Nucleus accumbens (tissue), 56 donors: ENCODE measurements at places on chromosomes 12 and 14.

DNA sequence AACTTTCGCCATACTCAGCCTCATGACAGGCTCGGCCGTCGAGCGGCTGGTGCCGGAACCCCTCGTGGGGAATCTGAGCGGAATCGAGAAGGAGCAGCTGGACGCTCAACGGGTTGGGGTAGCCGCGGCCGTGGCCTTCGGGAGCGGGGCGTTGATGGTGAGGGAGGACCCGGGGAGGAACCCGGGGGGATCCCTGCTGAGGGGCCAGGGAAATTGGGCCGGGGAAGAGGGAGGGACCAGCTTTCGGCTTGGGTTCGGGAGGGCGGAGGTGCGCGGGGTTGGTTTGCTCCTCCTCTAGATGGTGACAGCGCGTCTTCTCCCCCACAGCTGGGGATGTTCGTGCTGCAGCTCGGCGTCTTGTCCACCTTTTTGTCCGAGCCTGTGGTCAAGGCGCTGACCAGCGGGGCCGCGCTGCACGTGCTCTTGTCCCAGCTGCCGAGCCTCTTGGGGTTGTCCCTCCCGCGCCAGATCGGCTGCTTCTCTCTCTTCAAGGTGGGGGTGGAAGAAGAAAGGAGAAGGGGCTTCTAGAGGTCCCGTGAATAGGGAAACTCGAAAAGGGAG lies 9.8 kb downstream of the ARHGEF25 start:
- no peak for DNase-seq

- no peak for DNase-seq
Measured at GRCh38 chr12:28424965-28425364, 234.7 kb downstream of the CCDC91 start.

DNA sequence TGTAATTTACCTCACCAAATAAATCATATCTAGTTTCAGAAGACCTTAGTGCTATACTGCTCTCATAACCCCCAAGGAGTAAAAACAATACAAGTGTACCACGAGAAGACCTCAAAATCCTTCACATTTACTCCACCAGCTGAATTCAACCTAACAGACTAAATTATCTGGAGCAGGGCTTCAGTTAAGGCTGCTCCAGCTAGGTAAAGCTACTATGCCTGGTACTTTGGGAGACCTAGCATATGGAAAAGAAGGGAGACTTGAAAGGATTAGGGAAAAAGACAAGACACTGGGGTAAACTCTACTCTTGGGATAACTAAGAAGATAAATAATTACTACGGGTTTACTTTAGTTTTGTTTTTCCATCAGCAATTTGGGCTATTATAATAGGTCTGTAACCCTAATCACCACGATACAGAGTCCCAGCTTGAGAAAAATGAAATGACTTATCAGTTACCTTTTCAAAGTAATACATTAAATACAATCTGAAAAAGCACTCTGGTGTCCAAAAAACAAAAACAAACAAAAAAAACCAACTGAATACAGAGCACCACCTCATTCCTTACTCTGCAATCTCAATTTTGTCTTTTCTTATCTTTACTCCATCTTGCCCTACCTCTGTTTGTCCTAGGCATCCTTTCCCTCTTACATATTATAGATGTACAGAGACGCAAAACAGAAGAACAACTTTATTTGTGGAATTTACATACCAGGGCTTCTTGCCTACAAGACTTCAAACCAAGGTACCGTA lies 2.1 kb downstream of the EML5 start:
- no peak for DNase-seq

DNA sequence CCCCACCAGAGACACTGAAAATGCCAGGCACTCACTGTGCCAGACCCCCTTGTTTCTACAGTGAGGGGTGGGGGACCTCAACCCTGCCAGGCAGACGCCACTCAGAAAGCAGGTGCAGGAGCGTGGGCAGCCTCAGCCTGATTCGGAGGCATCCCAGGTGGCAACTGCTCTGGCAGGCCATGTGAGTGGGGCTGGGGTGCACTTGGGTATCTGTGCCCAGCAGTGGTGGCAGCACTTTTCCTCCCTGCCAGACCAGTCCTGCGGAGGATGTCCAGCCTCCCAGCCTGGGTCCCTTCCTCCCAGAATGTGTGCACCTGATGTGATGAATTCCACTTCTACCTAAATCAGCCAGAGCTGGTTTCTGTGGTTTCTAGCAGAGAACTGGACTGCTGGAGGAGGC lies 13.4 kb upstream of the TTC7B start:
- DNase-seq = no peak

- DNase-seq = no peak
Measured at GRCh38 chr14:75492832-75493591, 29.3 kb upstream of the BATF start.

DNA sequence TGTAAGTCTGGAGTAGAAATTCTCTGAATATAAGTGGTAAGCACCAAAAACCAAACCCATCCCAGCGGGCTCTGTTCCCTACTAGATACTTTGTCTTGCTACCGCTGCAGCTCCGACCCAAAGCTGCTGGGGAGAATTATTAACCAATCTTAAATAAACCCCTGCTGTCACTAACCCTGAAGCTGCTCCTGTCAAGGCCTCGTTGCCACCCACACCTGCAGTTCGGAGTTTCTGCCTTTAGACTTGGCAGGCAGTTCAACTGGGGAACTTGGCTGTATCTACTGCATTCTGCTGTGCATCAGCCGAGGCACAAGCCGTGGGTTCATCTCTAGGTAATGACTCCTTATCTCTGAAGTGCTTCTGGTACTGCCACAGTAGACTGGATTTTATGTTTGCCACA lies 55.5 kb downstream of the PPM1A start:
- DNase-seq = peak; percentile 22

GRCh38 chr14:73717266-73717665 lies 3.1 kb upstream of the PNMA1 start:
- no peak for DNase-seq

DNA sequence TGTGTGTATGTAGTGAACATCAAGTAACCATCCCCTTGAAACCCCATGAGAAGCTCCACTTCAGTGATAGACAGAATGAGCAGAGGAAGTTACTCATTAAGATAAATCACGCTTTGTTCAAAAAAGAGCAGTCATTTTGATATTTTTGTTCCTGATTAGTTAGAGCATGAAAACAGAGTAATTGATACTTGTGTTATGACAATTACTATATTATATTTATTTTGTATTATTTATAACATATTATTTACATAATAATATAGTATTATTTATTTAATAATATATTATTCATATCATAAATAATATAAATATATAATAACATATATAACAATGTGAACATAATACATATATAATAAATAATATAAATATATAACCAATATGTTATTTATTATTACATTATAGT lies 580.9 kb downstream of the SOX5 start:
- DNase-seq = no peak

DNA sequence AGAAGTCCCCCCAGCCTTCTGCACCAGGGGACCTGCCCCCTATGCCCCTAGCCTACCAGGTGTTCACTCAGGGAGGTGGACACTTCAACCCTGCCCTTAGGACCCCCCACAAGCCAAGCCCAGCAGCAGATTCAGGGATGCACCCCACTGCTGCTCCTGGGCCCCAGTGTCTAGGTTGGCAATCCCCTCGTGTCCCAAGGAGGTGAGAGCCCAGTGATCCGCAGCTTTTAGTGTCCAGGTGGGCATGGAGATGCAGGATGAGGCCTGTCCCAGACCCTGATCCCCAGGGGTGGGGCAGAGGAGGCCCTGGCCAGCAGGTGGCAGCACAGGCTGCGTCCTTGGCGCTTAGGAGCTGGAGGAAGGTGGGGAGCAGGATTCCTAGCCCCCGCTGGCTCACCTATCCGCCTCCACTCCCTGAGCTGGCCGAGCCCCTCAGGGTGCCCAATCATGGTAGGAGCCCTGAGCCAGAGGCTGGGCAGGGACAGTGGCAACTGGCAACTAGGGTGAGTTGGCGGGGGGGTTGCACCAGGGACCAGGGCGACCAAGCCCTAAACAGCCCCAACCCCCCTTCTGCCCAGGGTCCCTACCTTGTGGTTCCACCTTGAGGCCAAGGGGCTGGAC lies 4.1 kb downstream of the CKB start:
- peak; percentile 58 for DNase-seq

GRCh38 chr12:132074216-132074615 lies 69.9 kb downstream of the DDX51 start:
- no peak for DNase-seq

GRCh38 chr12:113674996-113675395 lies 203.3 kb upstream of the LHX5 start:
- DNase-seq = no peak

DNA sequence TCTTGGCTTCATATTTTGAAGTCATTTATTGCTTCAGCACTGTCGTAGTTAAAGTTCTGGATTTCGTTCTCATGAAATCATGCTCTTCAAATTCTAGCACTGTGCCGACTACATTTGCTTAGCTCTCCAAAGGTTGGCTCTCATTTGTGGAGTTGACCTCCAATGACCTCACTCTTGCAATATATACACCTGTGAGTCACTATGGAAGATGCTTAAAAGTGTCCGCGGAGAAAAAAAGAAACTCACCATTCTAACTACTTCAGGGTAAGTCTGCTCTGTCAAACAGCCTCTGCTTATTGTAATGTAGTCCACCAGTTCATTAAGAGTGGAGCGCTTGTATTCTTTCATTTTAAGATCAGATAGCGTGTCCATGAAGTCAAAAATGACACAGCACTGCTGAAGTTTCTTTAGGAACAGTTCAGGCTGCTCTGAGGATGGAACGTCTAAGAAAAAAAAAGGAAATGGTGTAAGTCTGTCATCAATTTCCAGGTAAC lies 89.7 kb downstream of the PPP2R5E start:
- no peak for DNase-seq

- no peak for DNase-seq
Measured at GRCh38 chr14:101185073-101185835, 281.7 kb upstream of the RTL1 start.

DNA sequence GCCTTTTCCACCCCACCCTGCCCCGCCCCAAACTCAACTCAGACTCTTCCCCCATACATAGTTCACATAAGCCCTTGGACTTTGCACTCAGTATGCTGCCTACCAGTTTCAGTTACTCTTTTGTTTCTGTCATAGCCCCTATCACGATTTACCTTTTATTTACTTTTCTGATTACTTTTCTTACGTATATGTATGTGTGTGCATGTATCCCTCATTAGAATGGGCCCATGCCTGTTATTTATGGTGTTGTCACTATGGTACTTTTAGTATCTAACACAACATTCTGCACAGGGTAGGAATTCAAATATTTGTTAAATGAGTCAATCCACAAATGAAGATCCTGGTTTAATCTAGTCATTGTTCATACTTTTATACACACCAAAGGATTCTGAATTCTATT lies 16.5 kb upstream of the LUM start:
- no peak for DNase-seq

GRCh38 chr12:34379142-34379541 lies 356.8 kb downstream of the ALG10 start:
- no peak for DNase-seq

DNA sequence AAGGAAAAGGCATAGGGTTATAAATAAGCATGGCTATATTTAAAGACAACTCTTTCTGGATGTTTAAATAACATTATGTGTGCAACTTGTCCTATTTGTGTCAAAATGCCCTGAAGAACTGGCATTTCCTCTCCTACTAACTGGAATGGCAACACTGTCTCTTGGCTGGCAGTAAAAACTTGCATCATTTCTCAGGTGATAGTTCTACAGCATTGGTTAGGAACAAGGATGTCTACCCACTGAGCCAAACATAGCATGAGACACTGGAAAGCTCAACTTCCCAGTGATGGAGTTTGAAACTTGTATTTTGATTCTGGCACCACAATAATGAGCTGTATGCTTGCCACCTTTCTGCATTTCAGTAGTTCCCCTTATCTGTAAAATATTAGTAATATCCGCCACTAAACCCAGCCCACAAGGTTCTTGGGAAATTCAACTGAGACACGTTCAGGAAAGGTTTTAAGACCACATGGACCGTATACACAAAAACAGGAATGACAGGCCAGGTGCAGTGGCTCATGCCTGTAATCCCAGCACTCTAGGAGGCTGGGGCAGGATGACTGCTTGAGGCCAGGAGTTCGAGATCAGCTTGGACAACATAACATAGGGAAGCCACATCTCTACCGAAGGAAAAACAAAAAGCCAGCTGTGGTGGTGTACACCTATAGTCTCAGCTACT lies 5.1 kb downstream of the SLC38A2 start:
- DNase-seq = no peak

DNA sequence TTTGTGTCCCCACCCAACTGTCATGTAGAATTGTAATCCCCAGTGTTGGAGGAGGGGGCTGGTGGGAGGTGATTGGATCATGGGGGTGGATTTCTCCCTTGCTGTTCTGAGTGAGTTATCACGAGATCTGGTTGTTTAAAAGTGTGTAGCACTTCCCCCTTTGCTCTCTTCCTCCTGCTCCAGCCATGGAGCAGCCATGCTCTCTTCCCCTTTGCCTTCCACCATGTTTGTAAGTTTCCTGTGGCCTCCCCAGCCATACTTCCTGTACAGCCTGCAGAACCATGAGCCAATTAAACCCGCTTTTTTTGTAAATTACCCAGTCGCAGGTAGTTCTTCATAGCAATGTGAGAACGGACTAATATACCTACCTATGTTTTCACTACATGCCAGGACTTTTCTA lies 2.6 kb upstream of the POC1B start:
- DNase-seq = no peak

- no peak for DNase-seq
Measured at GRCh38 chr12:48903363-48903981, 21.8 kb downstream of the FKBP11 start.

GRCh38 chr12:118058881-118059280 lies 2.1 kb downstream of the WSB2 start:
- no peak for DNase-seq

DNA sequence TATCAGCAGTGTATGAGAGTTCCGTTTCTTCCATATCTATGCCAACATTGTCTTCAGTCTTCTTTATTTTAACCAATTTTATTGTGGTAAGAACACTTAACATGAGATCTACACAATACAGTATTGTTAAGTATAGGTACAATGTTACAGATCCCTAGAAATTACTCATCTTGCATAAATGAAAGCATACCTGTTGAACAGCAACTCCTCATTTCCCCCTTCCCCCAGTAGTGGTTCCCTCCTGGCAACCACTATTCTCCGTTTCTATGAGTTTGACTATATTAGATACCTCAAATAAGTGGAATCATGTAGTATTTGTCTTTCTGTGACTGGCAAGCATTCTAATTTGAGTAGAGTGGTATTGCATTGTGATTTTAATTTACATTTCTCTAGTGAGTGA lies 150.5 kb downstream of the CRADD start:
- no peak for DNase-seq

GRCh38 chr14:74347097-74347794 lies 1.0 kb upstream of the VRTN start:
- DNase-seq = no peak

GRCh38 chr12:50246873-50247612 lies 36.3 kb downstream of the LIMA1 start:
- no peak for DNase-seq

DNA sequence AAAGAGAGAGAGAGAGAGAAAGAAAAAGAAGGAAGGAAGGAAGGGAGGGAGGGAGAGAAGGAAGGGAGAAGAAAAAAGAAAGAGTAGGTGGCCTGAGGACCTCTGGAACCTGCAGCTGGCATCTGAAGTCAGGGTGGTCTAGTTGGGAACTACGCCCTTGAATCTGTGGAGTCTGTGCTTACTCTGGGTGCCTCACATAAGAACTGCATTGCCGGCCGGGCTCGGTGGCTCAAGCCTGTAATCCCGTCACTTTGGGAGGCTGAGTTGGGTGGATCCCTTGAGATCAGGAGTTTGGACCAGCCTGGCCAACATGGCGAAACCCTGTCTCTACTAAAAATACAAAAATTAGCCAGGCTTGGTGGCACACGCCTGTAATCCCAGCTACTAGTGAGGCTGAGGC lies 10.0 kb upstream of the NRDE2 start:
- no peak for DNase-seq

- no peak for DNase-seq
Measured at GRCh38 chr12:68259318-68259940, 6.0 kb upstream of the IL22 start.

GRCh38 chr14:101301011-101301410 lies 260.3 kb upstream of the DIO3 start:
- DNase-seq = no peak
